Upper lobe of right lung (tissue), 1 donor: ENCODE measurements at places on chromosomes 7 and 10. TPM values are rescaled to one million over a fixed set of nuclear protein-coding genes. Genes with fewer than 3 reads are reported as not detected.

Gene SEMA3A
- 12.0 TPM for total RNA-seq

Gene PRLHR
- total RNA-seq = not detected

Gene C10orf62
- not detected for total RNA-seq

- no peak for DNase-seq
These were observed 325.5 kb downstream of the GPR37 start for GRCh38 chr7:124440081-124440480.

GRCh38 chr10:7173948-7174347 lies 236.9 kb downstream of the SFMBT2 start:
- no peak for DNase-seq

- DNase-seq = no peak
These were observed 6.3 kb downstream of the CDK6 start for GRCh38 chr7:92830027-92830426.

GRCh38 chr10:89337484-89337883 lies 9.7 kb downstream of the IFIT3 start:
- DNase-seq = no peak

DNA sequence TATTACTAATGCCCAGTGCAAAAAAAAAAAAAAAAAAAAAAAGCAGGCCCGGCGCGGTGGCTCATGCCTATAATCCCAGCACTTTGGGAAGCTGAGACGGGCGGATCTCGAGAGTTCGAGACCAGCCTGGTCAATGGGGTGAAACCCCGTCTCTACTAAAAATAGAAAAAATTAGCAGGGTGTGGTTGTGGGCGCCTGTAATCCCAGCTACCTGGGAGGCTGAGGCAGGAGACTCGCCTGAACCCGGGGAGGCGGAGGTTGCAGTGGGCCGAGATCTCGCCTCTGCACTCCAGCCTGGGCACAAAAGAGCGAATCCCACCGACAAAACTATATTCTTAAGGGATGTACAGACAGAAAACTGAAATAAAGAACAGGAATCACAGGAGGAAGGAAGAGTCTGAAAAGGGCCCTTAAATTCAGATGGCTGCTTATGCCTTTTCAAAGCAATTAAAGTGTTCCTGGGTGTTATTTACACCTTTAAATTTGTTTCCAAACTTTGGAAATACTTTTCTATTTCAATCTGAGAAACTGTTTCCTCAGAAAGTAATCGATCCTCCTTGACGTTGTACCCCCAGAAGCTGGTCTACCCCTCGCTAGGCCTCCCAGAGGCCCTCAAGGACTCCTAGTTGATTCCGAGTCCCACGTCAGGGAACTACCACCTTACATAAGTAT lies 2.0 kb upstream of the KMT2E start:
- no peak for DNase-seq

GRCh38 chr10:130575756-130576285 lies 439.6 kb downstream of the GLRX3 start:
- no peak for DNase-seq

- DNase-seq = no peak
These were observed 1.3 kb upstream of the VDAC2 start for GRCh38 chr10:75209086-75209920.
